Fibroblast of skin of left biceps (primary cell): ENCODE measurements at places on chromosomes 4 and X.

GRCh38 chrX:119647552-119648420, 41.6 kb upstream of the NKRF start:
- DNase-seq, result no peak

- no peak for DNase-seq
Measured at GRCh38 chr4:39067451-39067850, 5.4 kb downstream of the KLHL5 start.

DNA sequence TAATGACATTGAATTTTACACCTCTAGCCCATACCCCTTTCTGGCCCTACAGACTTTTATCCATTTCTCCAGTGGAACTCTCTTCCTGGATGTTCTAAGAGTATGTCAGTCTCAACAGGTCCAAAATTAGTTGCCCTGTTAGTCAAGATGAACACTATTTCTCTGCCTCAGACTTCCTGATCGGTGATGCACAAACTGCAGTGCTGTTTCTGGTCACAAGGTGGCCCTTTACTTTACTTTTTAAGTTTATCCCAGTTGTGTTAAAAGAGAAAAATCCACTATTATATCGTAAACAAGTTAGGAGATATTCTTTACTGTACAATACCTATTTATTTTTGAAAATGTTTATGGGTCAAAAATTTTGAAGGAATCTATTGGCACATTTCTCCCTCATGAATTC, 13.1 kb downstream of the TCEAL7 start:
- DNase-seq, result no peak

DNA sequence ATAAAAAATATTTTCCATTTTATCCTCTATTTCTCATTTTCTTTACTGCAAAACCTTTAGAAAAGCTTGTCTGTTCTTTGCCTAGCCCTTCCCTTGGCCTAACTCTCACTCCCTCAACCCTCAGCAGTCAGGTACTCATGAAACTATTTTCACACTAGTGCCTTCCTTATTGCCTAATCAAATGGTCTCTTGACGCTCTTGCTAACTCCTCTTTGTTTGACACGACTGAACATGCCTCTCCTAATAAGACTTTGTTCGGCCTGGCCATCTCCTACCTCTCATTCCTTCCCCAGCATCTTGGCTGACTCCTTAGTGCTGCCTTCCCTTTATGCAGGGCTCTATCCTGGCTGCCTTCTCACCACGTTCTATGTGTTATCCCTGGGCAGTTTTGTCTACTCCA, 11.1 kb upstream of the LRAT start:
- no peak for DNase-seq

DNA sequence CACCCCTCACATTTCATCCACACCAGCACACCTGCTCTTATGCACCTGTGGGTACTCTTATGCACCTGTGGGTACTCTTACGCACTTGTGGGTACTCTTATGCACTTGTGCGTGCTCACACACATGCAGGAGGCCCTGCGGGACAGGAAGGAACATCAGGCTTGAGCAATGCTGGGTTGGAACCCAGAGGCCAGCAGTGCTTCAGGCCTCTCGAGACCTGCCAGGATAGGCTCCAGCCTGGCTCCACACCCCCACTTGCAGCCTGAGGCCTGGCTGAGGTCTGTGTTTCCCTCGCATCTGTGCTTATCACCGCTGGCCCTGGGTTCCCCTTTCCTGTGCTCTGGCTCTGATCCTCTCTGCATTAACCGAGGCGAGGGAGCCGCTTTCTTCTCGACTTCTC, 34.7 kb downstream of the SORCS2 start:
- no peak for DNase-seq

DNA sequence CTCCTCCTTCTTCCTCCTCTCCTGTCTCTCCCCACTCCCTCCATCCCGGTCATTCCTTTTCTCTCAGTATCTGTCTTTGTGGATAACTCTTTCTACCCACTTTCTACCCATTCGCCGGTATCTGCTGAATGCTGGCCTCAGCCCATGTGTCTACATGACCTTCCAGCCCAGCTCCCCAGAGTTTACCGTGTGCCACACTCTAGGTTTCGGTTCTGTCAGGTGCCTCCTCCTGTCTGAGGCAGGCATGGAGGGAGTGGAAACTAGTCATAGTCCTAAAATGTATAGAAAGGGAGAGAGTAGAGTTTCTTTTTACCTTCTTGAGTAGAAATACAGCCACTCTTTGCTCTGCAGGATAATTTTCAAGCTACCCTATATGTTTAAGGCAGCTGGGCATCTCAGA, 33.5 kb upstream of the SCRG1 start:
- no peak for DNase-seq

- DNase-seq, result no peak
Measured at GRCh38 chrX:131058136-131058868, at the start of gene ARHGAP36. ARHGAP36 (plus strand) TSS chrX:131058346; CDS start chrX:131081666, 23,320 bp downstream.

- no peak for DNase-seq
Measured at GRCh38 chrX:9866633-9867032, 80.4 kb downstream of the SHROOM2 start.

GRCh38 chr4:100823993-100824323, 306.1 kb upstream of the EMCN start:
- DNase-seq, result no peak

DNA sequence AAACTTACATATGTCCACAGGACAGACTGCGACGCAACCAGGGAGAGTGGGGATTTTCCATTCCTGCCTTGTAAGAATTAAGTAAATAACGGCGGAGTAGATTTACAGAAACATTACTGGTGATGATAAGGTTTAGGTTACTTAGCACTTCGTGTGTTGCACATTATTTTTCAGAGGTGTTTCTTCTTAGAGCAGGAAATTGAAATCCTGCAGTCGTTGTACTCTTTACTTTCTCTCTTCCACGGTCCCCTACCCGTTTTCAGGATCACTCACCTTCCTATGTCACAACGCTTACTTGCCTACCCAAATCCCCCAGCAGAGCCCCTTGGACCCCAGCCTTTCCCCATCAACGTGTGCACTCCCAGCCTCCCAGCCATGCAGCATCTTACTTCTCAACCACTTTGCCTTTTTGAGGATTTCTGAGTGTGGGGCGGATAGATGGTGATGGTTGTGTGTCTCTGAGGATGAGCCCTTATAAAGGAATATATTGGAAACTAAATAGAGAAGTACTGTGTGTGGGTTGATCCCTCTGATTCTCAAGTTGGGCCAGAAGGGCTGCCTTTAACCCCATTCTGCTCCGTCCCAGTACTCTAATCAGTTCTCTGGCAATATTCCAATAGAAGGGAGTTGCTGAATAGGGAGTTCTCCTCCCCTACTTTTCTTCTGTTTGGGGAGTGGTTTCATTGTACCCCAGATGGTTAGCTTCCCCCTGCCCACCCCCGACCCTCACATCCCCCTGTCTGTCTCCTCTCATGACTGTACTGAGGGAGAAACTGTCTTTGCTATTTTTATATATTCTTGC, 1.6 kb downstream of the MID2 start:
- DNase-seq, result no peak

DNA sequence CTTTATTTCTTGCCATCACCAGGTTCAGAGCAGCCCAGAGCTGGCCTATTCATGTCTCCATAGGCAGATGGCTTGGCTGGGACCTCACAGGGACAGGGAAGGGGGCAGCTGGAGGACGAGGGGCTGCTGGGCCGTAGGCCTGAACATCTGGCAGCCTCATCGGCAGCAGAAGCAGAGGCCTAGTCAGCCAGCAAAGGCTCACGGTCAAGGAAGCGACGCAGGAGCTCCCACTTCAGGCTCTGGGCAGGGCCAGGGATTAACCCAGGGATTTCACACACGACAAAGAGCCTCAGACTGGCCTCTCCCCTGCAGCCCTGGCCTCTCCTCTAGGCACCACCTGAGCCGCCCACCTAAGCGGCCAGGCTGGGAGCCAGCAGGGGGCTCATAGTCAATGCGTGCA, 46.0 kb upstream of the MAN2B2 start:
- DNase-seq, result no peak

GRCh38 chr4:186428481-186428880, 126.9 kb downstream of the MTNR1A start:
- DNase-seq, result no peak

- DNase-seq, result peak; percentile 81
Measured at GRCh38 chr4:111323496-111323895, 700.6 kb upstream of the PITX2 start.

DNA sequence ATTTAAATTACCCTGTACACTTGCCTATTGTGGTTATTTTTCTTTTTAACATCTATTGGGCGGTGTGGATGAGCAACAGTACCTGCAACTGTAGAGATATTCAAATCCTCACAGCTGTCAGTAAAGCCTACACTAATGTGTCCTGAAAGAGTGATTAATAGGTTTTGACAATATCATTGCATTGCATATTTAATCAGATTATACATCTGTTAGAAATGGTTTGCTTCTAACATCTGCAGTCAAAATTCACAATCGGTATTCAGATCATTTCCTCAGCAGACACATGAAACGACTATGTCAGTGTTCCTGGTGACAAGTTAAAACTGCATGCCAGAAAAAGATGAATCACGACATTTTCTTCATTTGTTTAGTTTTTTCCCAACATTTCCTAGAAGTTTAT, 254.6 kb upstream of the EPHA5 start:
- DNase-seq, result no peak

DNA sequence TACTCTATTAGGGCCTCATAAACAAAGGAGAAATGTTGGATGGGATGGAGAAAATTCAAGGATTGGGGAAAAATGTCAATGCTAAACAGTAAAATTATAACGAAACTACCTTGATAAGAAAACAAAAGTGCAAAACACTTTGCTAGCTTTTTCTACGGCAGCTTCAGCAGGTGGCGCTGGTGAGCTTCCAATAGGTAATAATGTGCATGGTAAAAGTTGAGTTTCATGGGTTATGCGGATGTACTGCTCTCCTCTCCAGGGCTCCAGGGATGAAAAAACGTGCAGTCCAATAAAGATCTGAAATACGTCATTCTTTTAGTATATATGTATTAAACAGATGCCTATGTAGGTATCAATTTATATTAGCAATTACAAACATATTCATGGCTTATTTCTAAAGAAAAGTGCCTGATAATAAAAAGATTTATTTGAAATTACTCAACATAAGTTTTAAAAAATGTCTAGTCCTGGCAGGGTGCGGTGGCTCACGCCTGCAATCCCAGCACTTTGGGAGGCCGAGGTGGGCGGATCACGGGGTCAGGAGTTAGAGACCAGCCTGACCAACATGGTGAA, 239.6 kb downstream of the GRXCR1 start:
- DNase-seq, result peak; percentile 33

- DNase-seq, result peak; percentile 75
Measured at GRCh38 chrX:103453655-103454054, 65.6 kb downstream of the RAB40A start.

DNA sequence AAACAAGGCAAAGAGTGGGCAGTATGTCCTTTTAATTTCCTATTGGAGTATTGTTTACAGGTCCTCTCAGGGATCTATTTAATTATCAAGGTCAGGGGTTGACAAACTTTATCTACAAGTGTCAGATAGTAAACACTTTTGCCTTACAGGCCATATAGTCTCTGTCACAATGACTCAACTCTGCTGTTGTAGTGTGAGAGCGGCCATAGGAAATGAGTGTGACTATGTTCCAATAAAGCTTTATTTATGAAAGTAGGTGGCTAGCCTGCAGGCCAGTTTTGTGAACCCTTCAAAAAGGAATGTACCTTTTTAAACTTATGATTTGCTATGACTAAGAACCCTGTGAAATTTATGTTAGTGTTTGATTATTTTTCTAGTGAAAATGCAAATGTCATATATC, 156.1 kb downstream of the GPAT3 start:
- no peak for DNase-seq

DNA sequence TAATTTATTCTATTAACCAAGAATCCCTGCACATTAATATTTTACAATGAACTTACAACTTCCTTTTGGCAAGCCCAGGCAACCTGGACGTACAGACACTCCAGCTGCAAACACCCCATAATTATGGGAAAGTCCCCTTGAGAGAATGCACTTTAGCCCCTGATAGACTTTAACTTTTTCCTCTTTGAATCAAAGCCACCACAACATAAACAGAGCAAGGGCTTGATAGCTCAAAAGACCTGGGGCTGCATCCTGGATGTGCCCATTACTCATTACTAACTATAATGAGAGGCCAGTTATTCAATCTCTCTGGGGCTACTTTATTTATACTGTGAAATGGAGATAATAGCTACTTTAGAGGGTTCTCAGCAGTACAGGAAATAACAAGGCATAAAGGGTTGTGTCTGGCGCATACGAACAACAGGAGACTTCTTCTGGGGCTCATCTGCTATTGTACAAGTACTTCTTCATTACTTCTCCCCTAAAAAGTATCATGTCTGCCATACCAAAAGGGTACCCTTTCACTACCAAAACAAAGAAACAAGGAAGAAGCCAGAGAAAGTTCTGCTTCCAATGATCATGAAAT, 54.9 kb downstream of the CASK start:
- no peak for DNase-seq

DNA sequence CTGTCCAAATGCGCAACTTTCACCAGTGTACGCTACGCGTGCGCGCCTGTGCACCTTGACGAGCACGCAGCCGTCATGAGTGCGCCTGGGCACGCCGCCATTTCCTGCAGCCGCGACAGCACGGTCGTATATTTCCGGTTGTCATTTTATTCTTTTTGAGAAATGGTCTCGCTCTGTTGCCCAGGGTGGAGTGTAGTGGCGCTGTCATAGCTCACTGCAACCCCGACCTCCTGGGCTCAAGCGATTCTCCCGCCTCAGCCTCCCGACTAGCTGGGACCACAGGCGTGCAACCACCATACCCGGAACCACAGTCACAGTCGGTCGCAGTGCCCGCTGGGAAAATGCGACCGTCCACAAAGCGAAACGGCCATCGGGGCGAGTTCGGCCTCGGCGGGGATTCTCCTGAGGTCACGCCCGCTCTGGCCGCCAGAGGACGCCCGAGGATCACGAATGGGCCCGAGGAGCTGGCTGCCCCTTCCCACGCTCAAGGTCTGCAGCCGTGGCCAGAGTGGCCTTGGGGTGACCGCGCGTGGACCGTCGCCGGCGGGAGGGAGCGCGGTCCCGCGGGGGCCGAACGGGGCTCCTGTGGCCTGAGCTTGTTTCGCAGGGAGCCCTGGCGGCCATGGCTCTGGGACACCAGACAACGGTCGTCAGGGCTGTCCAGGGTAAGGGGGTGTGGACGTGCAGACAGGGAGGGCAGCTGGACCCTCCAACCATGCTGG, 23.7 kb upstream of the PNMA3 start:
- peak; percentile 6 for DNase-seq

DNA sequence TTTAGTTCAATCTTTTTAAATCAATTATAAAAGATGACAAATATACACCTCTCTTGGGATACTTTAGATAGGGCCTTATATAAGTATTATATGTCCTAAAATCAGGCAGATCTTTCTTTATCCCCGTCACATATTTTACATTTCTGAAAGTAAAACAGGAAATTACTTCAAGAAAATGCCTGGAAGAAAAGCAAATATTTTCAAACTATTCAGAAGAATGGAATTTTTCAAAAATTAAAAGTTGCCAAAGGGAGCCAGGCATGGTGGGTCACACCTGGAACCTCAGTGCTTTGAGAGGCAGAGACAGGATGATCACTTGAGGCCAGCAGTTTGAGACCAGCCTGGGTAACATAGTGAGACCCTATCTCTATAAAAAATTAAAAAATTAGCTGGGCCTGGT, 34.4 kb downstream of the MGARP start:
- no peak for DNase-seq

GRCh38 chr4:140293979-140294378, 79.5 kb upstream of the SCOC start:
- no peak for DNase-seq

GRCh38 chrX:50081282-50081889, 119.4 kb downstream of the AKAP4 start:
- no peak for DNase-seq

GRCh38 chrX:39439906-39440798, 638.9 kb downstream of the MID1IP1 start:
- DNase-seq, result no peak
